ENCODE measurements at places on chromosomes 5 and 9.

DNA sequence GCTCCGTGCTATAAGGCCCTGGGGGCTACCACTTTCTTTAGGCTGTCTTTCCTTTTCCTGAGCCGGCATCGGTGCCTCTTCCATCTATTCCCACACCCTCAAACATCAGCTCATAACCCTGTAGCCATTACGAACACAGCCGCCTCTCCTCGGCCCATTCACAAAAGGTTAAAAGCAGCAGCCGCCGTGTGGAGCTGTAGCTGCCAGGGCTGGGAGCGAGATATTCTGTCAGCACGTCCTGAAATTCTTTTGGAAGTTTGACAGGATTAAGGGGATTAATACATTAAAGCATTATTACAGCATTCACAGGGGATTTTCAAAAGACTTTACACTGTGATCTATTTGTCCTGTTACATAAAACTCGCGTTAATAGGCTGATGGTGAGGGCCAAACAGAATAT, 428.2 kb downstream of the CDK5RAP2 start:
- no peak for DNase-seq

GRCh38 chr5:141598391-141599345, 20.1 kb downstream of the DIAPH1 start:
- DNase-seq = no peak

DNA sequence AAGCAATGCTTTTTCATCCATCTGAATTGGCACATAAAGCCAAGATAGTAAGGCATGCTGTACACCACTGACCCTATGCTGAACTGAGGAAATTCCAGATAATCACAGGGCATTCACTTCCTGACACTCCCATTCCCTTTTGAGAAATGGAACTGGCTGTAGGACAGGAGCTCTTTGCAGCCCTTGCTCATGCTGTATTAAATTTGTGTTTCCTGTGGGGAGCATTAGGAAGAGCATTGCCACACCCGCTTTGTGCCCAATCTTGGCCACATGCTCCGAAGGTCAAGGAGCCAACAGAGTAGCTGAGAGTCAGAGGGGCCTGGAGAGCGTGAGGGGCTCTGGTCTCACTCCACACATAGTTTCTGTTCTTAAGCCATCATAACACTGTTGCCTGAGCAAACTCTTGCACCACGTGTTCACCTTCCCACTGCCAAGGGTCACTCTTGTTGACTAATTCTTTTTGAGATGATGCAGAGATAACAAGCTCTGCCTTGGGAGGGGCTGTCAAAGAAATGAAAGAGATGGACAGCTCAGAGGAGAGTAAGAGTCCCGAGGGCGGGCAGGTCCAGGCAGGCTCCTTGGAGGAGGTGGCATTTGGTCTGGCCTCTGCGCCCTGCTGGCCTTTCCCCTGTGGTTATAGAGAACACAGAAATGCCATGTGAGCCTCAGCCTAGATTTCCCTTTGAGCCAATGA, 31.7 kb upstream of the ARAP3 start:
- DNase-seq = no peak

- DNase-seq = no peak
These were observed 79.7 kb downstream of the CDH6 start for GRCh38 chr5:31273161-31273560.

DNA sequence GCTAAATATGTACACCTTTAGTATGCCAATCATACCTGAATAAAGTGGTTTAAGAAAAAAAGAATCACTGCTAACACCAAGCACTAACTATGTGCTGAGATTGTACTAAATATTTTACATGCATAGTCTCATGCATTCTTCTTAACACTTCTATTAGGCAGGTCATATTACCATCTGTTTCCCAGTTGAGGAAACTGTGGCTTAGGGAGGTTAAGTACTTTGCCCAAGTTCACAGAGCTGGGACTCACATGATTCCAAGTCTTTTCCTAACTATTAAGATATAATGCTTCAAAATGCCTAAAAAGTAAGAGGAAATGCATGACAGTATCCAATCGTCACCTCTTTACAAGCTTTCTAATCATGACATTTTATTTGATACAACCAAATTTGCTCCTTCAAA, 69.2 kb upstream of the PLPP6 start:
- DNase-seq = no peak

GRCh38 chr9:98873951-98874371, 66.5 kb downstream of the GALNT12 start:
- DNase-seq = no peak

DNA sequence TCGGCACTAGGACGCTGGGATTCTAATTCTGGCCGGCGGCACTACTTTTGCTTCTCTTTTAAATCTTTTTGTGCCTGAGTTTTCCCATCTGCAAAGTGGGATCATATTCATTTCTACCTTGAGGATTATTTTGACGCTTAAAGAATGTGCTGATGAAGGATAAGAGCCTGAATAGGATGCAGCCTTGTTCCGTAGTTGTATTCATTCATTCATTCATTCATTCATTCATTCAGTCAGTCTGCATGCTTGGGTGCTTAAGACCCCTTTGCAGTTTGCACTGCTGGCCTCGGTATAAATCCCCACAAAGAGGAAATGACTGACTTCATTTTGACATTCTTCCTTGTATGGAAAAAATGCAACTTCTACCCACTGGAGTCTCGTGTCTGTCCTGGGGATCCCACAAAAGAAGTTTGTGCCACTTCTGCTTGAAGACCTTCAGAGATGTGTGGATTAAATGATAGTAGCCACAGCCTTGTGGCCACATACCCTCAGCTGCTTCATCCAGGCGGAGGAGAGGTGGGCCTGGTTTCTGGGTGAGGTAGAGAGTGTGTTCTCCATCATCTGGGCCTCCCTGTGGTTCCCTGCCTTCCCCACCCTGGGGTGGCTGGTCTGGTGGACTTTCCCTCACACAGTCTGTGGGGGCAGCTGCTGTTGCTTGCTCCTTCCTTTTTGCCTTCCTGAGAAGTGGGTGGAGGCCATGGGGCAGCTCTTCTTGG, 62.6 kb downstream of the PPARGC1B start:
- no peak for DNase-seq
